Effector CD8-positive, alpha-beta T cell (primary cell): ENCODE measurements at places on chromosomes 16 and 17.

DNA sequence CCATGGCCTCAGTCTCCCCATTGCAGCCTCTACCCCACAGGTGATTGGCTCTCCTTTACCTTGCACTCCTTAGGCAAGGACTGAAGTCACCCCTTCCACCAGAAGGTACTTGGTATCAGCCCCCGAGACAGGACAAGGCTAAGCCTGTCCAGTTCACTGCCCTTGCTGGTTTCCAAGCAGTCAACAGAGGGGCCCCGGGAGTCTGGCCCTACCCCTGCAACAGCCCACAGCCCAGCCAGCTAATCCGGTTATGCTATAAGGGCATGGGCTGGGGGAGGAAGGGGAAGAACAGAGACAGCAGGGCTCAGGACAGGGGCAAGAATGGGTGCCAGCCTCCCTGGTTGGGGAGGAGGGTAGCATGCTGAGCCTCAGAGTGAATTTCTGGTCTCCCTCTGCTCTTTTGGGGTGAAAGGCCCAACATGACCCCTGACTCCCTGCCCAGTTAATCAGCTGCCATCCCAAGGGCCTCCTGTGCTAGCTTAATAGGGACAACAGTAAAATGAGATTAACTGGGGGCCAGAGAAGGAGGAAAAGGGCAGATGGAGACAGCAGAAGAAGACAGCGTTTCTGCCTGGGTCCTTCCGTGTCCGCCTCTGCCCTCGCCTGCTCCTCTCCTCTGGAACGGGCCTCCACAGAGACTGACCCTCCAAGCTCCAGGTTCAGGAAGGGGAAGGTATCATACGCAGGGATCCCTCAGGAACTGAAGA, 10.7 kb downstream of the DLG4 start:
- no peak for DNase-seq

DNA sequence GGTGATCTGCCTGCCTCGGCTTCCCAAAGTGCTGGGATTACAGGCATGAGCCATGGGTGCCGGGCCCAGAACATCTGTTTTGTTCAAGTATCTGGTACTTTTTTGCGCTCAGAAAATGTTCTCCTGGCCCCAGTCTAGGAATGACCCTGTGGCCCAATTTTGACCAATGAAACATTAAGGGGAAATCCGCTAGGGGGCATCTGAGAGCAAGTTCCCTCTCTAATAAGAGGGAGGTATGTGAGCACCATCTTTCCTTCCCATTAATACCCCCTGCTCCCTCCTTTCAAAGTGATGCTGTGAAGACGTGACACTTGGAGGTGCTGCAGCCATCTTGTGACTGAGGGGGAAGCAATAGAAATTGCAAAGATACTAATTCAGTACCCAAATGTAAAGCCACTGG, 16.5 kb upstream of the CLEC3A start:
- DNase-seq, result no peak

DNA sequence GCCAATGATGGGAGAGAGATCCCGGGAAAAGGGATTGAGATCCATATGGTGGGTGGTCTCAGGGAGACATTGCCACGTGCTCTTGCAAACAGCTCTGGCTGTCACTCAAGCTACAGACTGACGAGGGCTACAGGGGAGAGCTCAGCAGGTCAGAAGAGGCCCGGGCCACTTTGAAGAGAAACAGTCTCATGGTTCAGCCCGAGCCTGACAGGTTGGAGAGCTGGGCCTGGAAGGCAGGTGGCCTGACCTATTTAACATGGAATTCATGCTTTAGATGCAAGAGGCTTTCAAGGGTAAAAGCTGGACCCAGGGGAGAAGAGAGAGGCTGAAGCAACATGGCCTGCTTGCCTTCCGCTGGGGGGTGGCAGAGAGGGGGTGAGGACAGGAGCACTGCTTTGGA, 81.0 kb upstream of the BRD7 start:
- DNase-seq, result no peak

- DNase-seq, result no peak
These were observed 9.1 kb downstream of the ASIC2 start for GRCh38 chr17:33284022-33284421.

GRCh38 chr16:70647441-70648359, 1.3 kb downstream of the IL34 start:
- DNase-seq, result no peak

- DNase-seq, result peak; percentile 2
These were observed 26.2 kb downstream of the TEKT5 start for GRCh38 chr16:10668322-10669045.

DNA sequence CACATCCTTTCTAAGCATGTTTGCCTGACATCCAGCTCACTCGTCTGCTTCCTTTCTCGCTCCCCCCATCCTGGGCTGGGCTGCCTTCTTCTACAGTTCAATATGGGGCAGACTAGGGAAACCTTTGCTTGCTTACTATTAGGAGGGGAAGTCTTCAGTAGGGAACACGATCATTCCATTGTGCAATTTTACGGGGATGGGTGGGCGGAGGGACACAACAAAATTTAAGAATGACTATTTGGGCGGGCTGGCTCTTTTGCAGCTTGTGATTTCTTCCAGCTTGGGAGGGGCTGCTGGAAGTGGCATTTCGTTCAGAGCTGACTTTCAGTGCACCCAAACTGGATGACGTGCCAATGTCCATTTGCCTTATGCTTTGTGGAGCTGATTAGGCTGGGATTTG, 25.4 kb downstream of the PCTP start:
- DNase-seq, result no peak

- DNase-seq, result no peak
These were observed 69.1 kb upstream of the GSE1 start for GRCh38 chr16:85544016-85544415.

DNA sequence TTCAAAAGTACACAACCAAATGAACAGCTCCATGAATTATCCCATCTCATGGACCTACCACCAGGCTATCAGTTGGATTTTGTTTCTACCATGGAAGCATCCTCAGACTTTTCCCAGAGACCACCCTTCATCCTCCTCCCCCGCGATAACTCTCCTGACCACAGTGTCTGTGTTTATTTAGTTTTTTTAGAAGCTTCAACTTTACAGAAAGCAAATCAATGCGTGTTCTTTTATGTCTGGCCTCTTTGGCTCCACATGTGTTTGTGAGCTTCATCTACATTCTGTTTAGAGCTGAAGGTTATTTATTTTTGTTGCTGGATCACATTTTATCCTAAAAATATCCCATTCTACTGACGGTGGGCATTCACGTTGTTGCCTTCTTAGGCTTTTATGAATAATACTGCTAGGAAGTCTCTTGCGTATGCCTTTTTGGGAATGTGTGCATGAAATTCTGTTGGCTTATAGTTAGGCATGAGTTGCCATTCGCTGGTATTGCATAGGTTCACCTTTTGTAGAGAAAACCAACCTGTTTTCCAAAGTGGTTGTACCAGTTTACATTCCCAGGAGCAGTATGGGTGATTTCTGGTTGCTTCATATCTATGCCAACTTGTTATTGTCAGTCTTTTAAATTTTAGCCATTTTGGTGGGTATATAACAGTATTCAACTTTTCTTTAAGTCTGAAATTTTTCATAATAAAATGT, 83.0 kb downstream of the CMIP start:
- no peak for DNase-seq

- DNase-seq, result no peak
These were observed at the start of gene HBZ for GRCh38 chr16:152141-153128. HBZ (plus strand) TSS chr16:152644; CDS start chr16:152910, 266 bp downstream.

DNA sequence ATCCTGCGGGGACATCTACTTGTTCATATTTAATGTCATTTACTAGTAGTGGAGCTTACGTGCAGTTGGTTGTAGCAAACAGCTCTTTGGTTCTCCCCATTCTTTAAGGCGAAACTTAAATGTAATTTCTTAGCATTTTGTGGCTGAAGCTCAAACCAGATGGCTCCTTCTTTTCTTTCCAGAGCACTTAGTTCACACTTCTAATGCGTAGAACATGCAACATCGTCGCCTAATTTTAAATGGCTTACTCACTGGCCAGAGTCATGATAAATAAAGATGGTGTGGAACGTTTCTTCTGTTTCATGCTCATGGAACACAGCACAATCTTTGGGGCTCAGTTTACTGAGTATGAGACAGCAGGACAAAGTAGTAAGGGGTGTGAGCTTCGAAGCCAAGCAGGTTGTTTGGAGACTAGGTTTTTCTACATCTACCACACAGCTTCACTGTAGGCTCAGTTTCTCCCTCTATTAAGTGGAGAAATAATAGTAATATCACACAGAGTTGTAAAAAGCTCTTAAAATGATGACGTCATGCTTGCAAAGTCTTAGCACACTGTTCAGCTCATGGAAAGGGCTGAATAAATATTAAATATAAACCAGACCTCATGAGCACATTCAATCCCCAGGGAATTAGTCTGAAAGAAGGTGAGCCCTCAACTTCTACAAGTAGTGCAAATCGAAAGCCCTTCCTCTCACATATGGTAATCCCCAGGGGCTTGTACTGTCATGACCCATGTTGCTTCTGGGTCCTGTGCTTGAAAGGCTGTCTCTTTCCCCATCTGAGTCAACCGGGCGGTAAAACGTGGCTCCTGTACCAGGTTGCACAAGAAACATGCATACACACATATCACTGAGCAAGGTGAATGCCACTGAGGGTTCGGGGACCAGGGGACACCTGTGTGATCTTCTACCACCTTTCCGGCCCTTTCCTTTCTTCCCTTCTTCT, 384.3 kb downstream of the CDH13 start:
- no peak for DNase-seq

- no peak for DNase-seq
These were observed 342.5 kb downstream of the NPIPA8 start for GRCh38 chr16:17994027-17994426.

- DNase-seq, result no peak
These were observed 1.3 kb upstream of the KRTAP4-9 start for GRCh38 chr17:41103896-41104295.

- DNase-seq, result no peak
These were observed 35.9 kb downstream of the RANBP10 start for GRCh38 chr16:67770346-67770991.

- DNase-seq, result no peak
These were observed 31.2 kb downstream of the ABCC3 start for GRCh38 chr17:50665838-50666237.

DNA sequence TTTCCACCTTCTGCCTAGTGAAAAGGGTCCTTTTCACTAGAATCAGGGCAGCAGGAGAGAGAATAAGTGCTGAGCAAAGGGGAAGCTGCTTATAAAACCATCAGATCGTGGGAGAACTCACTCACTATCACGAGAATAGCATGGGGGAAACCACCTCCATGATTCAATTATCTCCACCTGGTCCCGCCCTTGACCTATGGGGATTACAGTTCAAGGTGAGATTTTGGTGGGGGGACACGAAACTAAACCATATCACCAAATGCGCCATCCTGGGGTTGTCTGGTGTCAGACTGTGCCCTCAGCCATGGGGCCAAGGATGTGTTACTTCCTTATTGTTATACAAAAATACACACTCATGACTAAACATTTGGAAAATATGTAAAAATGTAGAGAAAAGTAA, 10.4 kb upstream of the KATNB1 start:
- no peak for DNase-seq

DNA sequence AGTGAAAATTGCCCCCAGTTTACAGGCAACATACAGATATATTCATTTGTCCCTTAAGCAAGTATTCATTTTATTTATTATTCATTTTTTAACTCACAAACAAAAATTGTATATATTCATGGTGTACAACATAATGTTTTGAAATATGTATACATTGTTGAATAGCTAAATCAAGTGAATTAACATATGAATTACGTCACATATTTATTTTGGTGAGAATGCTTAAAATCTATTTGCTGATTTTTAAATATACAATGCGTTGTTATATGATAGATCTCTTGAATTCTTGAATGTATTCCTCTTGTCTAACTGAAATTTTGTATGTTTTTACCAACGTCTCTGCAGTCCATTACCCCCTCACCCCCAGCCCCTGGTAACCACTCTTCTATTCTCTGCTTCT, 63.4 kb upstream of the CDH13 start:
- no peak for DNase-seq

- DNase-seq, result no peak
These were observed 740 bp downstream of the NFATC2IP start for GRCh38 chr16:28951410-28951943.

GRCh38 chr16:66617728-66618127, 13.2 kb downstream of the CMTM3 start:
- no peak for DNase-seq

DNA sequence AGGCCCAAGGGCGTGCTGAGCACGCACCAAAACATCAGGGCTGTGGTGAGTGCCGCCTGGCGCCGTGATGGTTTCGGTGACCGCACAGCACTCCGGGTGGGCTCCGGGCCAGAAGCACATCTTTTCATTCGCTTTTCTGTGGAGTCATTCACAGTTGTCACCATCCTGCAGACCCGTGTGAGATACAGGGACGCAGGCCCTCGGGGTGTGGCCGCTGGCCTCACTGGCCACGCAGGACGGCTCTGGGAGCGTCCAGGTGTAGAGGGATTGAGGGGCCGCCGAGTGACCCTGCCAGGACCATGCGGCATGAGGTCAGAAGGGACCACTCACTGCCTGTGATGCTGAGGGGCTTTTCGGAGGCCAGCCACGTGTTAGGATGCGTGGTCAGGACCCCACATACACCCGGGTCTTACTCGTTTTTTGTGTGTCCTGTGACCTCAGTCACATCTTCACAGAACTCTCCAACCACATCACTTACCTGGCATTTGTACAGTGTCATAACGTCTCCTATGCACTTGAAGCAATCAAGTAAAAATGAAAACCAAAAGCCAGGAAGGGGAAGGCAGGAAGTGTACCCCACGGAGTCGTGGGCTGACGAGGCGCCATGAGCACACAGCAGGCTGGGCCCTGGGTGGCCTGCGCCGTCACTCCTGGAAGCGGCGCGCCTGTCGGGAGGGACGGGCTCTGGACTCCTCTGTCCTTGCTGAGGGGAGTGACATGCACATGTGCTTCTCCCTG, 7.8 kb downstream of the ACSF3 start:
- DNase-seq, result no peak

DNA sequence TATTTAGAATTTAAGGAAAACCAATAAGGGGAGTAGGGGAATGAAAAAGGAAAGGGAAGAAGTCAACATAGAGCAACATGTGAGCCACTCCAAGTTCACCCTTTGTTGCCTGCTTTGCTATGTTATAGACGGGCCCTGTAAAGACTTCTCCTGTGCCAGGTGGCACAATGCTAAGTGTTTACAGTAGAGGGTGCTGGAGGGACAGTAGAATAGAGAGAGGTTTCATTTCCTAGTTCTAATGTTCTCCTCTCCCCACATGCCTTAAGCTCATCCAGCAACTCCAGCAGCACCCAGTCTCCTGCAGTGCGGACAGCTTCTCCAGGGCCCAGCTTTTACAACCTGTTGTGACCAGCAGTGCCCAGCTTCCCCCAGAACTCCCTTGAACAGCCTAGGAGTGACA, 468.0 kb downstream of the HS3ST3B1 start:
- no peak for DNase-seq
